Kasumi-1 (cell line): ENCODE measurements at places on chromosomes 7 and 10.

DNA sequence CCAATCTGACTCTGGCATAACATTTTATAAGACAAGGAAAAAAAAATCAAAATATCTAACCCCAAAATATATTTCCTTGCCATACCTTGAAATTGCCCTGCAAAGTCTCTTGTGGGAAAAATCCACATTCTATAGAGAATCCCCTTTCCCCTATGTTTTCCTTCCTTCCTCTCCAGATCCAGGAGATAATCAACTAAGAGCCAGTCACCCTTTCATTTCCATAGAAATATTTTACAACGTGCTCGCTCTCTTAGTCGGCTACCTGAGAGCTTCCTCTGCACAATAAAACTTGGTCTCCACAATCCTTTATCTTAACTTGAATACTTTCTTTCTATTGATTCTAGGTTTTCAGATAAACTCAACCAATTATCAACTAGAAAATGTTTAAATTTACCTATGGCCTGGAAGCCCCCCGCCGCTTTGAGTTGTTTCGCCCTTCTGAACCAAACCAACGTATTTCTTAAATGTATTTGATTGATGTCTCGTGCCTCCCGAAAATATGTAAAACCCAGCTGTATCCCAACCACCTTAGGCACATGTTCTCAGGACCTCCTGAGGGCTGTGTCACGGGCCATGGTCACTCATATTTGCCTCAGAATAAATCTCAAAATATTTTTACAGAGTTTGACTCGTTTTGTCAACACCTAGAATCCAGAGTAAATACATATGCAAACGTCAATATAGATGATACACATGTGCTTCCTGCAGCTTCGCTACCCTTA lies 869 bp downstream of the PSAP start:
- no peak for DNase-seq

- DNase-seq = no peak
Measured at GRCh38 chr7:121305109-121305508, 23.7 kb upstream of the WNT16 start.

- DNase-seq = no peak
Measured at GRCh38 chr10:114908896-114909295, 29.1 kb upstream of the TRUB1 start.

GRCh38 chr7:100418930-100419659 lies 9.4 kb downstream of the ZCWPW1 start:
- DNase-seq = peak; percentile 6

DNA sequence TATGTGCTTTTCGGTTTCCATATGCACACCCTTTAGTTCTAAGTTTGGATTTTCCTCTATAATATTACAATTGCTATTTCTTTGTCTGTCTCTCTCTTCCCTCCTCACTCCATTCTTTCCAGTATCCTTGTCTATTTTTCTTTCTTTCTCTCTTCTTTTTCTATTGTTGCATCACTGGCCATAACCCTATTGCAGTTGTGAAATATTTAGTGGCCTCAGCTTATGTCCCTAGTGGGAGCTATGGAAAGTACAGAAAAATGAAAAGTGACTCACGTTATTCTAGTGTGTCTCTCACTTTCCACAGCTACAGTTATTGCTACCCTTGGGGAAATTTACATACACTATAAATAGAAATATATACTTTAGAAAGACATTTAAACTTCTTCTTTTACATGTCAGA lies 59.1 kb downstream of the CNTNAP2 start:
- DNase-seq = no peak

- no peak for DNase-seq
Measured at GRCh38 chr7:29953726-29954347, 35.8 kb downstream of the SCRN1 start.

DNA sequence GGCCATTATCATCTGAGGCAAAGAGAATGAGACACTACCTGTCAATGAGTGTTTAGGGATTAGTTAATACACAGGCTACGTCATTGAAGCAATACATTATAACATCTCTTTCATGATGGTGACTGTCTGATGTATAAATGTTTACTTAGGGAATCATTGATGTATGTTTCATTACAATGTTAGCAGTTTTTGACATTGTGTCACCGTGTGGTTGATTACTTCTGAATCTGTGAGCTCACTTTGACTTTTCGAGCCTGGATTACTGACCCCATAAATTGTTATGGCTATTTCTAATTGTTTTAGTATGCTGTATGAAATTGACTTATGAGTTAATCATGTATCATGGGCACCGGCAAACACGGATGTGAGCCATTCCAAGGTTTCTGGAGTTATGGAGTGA lies 494.0 kb downstream of the MAGI2 start:
- DNase-seq = no peak
